ENCODE measurements at places on chromosomes 12 and 14.

GRCh38 chr12:44930972-44931600, 55.0 kb upstream of the NELL2 start:
- DNase-seq: no peak

- DNase-seq: no peak
Measured at GRCh38 chr12:72677846-72678245, 405.7 kb downstream of the TRHDE start.

GRCh38 chr14:54050759-54051158, 94.1 kb upstream of the BMP4 start:
- no peak for DNase-seq

GRCh38 chr14:91352053-91352452, 65.6 kb downstream of the CCDC88C start:
- no peak for DNase-seq

DNA sequence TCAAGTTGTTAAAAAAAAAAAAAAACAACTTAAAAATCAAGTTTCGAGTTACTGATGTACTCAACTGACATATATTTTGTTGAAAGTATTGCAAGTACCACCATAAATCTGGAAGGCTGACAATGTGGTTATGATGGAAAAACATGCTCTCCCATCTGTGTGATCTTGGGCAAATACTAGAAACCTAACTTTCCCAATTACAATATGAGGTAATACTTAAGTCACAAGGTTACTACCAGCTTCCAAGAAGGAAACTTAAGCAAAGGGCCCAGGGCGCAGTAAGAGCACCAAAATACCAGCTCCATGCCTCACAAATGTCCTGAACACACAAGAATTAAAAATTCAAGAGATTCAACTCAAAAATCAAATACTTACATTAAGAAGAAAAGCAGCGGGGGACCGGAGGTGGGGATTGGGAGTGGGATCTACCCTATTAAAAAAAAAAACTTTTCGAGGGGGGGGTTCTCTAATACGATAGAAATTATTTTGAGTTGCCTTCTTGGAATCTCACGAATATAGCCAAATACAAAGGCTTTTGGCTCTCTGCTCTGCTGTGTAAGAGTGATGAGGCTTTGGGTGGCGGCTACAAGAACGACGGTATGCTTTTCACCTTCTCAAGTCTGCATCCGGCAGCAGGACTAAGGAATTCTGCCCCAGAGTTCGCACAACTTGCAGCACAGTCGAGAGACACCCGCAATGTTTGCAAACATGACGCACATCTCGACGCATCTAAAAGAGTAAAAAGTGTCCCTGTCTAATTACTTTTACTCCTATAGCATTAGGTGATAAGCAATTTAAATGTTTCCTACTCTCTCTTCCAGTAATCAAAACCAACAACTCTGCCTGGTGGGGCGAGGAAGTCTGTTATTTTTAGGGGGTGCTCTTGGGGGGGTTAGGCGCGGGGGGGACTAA, 1.1 kb downstream of the SAV1 start:
- no peak for DNase-seq

GRCh38 chr12:98856897-98857540, 211.9 kb downstream of the APAF1 start:
- no peak for DNase-seq

DNA sequence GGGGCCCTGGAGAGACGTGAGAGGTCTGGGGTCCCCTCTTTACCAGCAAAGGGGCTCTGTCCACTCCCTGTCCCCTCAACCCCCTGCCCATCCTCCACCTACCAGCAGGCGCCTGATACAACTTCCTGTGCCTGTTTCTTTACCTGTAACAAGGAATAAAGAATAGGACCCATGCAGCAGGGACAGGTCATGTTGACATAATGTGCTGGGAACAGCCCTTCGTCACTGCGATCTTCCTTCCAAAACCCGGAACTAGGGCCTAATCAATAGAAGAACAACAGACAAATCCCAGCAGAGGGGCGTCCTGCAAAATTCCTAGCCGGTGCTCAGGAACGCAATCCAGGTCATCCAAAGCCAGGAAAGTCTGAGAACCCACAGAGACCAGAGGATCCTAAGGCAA, 32.1 kb downstream of the SCARB1 start:
- DNase-seq: no peak

DNA sequence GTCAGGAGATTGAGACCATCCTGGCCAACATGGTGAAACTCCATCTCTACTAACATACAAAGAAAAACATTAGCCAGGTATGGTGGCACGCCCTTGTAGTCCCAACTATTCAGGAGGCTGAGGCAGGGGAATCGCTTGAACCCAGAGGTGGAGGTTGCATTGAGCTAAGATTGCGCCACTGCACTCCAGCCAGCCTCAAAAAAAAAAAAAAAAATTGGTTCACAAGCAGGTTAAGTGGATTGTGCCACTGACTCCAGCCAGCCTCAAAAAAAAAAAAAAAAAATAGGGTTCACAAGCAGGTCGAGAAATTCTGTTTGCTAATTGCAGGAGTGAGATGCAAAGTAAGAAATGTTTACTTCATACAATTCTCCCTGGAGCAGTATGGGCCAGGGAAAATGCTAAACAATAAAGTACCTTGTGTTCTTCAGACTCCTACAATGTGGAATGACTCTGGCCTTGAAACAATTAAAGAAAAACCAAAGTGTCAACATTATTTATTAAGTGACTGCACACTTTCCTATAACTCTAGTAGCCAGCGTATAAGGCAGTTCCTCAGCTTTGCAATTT, 6.1 kb downstream of the EDDM3B start:
- no peak for DNase-seq

DNA sequence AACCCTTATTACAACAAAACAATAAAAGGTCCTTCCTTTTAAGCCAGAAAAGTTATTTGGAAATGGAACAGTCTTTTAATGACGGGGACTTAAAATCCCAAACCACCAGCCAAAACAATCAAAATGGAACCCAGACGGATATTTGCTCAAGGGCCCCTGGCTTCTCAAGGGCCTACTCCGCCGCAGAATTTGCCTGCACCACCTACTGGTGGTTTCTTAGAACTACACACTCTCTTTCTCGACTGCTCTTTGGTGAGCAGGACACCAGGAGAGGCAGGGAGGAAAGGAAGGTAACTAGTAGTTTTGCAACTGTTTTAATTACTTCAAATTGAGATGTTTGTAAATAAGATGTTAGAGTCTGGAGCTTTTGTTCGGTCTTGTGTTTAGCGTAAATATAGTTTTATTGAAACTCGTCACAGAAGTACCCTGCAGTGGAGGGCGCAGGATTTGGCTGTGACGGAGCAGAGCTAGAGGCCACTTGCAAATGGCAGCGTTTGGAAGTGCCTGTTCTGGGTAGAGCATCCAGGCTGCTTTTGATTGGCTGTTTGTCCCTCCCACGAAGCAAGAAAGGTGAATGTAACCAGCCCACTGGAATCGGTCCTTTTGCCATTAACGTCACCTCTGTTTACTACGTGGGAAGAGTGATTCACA, 238.5 kb downstream of the CACNA1C start:
- no peak for DNase-seq

- no peak for DNase-seq
Measured at GRCh38 chr14:54675236-54676128, 108.6 kb downstream of the SAMD4A start.
